ENCODE measurements at places on chromosomes 7 and 10.

DNA sequence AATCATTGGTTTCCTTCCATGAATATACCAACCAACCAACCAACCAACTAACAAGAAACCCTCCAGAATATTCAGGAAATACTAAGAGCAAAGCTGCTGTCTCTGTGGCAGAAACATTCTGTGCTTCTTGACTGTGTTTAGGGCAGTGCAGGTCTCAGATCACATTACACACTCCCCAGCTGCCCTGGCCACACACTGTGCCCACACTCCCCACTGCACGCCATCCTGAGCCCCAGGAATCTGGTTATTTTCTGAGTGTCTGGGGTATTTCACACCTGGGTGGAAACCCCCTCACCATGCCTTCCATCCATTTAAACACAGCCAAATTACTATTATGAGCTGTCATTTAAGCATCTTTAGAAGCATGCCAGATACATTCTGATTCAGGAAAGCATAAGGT lies 183.7 kb upstream of the ANK3 start:
- DNase-seq: peak; percentile 65

GRCh38 chr7:117274951-117275350 lies 47.9 kb downstream of the WNT2 start:
- no peak for DNase-seq

DNA sequence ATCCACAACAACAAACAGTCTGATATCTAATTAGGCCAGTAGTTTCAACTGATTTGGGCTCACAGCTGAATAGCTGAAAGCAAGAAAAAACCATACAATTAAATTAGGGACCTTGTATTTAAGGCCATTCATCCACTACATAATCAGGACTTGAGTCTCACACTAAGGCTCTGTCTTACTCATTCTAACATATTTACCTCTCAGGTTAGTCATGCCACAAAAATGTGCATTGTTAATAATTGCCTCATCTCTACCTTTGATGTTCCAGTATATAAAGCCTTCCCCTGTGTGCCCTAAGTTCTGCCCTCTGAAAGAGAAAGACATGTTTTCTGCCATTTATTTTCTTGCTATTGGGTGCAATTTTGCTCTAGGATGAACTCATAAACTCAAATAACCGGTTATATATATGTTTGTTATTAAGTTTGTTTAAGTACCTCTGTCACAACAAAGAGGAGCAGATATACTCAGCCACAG lies 5.3 kb upstream of the C1GALT1 start:
- DNase-seq: no peak

- DNase-seq: no peak
These were observed 3.5 kb upstream of the FAM171A1 start for GRCh38 chr10:15374566-15374965.

Measured in stimulated activated CD4-positive, alpha-beta T cell treated with anti-CD3 and anti-CD28 coated beads, TNF-alpha, amount 100 ng/mL, for 24 hours (primary cell).